ENCODE measurements at places on chromosomes 6 and 20.

GRCh38 chr20:17339000-17339399, 112.2 kb downstream of the PCSK2 start:
- DNase-seq = no peak

DNA sequence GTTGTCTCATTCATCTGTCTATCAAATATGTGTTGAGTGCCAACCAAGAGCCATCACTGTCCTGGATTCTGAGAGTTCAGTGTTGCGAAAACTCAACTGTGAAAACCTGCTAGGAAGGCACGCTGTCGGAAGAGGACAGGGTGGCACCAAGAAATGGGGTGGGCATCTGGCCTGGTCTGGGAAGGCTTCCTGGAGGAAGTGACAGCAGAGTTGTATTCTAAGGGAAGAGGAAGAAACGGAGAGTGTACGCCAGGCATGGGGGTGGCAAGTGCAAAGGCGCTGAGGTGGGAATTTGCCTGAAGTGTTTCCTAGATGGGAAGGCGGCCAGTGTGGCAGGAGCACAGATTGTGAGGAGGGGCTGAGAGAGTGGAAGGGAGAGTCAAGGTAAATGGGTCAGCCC, 91.2 kb downstream of the ANKRD60 start:
- DNase-seq = no peak

DNA sequence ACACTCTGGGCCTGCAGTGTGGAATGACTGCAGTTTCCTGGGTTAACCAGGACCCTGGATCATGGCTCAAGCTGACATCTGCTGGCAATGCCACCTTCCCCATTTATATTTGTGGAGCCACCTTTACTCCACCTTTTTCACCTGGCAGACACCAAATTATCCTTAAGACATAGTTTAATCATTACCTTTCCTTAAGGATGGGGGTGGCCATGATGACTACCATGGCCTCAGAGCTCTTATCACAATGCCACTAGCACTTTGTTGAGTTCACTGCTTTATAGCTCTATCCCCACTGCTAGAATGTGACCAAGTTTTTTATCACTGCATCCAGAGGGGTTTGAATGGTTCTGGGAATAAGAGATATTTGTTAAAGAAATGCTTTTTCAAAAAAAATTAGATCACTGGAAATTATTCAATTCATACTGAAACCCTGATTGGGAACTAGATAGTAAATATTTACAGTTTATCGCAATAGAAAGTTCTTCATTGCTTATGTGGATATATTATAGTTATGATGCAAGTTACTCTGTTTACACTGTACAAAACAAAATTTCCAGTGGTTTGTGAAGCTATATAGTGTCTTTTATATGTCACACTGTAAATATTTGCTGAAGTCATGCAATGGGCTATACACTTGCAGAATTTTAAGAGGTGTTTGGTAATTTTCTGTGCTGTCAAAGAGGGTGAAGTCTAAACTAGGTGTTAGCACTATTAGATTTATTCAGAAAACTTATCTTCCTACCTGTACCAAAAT, 37.3 kb upstream of the IFNGR1 start:
- no peak for DNase-seq

DNA sequence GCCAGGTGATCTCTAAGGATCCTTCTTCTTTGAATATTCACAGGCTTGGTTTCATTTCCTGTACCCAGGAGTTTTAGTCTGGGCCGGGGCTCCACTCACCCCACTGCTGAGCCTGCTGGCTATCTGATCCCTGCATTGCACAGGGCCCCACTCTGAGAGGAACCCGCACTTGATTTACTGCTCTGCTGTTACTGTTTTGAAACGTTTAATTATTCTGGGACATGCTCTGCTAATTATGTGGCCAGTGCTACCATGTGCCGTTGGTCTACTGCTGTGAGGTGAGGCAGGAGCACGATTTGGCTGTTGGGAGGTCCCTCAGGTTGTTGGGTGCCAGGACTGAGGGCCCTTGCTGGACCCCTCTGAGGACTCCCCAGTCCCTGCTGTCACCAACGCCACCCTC, 108.7 kb upstream of the SIRPA start:
- DNase-seq = no peak

DNA sequence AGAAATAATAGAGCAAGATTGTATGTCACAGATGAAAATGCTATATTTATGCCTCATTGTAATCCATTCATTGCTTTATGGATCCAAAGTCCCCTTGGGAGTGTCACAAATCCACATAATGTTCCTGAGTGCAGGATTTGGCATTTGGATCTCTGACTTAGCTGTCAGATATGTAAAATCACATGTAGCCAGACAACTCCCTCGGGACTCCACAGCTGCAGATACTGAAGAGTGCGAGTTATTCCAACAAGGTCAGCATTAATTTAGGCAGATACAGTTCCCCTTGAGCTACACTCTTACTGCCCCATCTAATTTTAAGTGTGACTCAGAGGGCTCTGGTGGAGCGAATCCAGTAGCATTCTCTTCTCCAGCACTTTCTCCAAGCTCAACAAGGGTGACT, 433.2 kb downstream of the CD83 start:
- no peak for DNase-seq

- DNase-seq = no peak
Measured at GRCh38 chr6:69181964-69182363, 546.9 kb downstream of the ADGRB3 start.

DNA sequence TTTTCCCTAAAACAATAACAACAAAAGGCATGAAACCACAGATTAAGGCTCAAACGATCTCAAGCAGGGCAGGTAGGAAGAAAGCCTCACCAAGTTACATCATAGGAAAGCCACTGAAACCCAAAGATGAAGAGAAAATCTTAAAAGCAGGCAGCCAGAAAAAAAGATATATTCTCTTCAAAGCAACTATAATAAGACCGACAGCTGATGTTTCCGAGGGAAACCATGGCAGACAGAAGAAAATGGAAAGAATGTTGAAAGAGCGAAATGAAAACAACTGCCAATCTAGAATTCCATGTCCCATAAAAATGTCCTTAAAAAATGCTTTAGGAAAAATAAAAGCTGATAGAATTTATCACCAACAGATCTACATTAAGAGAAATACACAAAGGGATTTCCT, 161.5 kb upstream of the THBS2 start:
- no peak for DNase-seq

- no peak for DNase-seq
Measured at GRCh38 chr6:87918461-87918941, 129.1 kb upstream of the SPACA1 start.

- no peak for DNase-seq
Measured at GRCh38 chr6:98946266-98946878, 1.4 kb downstream of the FBXL4 start.

- no peak for DNase-seq
Measured at GRCh38 chr6:90397929-90398674, 101.5 kb upstream of the BACH2 start.

DNA sequence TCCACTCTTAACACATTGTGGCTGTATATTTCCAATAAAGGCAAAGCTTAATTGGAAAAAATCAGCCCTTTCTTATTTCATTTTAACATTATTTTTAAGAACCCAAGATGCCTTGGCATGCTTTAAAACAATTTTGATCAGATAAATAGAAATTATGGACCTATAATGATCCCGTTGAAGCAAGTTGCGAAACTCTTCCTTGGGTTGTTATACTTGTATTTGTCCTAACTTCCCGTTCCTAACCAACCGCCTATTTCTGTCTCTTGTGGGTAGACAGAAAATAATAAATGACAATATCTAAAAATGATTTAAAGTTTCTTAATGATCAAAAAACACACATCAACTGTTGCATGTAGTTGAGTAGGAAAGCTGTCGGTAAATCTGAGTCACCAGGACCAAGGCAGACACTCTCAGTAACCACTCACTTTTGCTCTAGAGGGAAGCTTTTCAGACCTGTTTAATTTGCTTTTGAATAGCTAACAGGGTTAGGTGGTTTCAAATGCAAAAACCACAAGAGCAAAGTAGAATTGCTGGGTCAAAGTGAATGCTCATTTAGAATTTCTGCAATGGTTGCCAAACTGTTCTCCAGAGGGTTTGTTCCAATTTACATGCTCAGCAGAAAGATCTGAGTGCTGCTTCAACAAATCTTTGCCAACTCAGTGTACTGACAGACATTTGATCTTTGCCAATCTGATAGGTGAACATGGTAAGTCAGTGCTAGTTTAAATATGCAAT, 34.2 kb upstream of the KCNK5 start:
- peak; percentile 20 for DNase-seq

- DNase-seq = no peak
Measured at GRCh38 chr6:54403096-54403495, 94.9 kb downstream of the TINAG start.

GRCh38 chr6:36912030-36912454, 26.3 kb downstream of the C6orf89 start:
- DNase-seq = no peak

DNA sequence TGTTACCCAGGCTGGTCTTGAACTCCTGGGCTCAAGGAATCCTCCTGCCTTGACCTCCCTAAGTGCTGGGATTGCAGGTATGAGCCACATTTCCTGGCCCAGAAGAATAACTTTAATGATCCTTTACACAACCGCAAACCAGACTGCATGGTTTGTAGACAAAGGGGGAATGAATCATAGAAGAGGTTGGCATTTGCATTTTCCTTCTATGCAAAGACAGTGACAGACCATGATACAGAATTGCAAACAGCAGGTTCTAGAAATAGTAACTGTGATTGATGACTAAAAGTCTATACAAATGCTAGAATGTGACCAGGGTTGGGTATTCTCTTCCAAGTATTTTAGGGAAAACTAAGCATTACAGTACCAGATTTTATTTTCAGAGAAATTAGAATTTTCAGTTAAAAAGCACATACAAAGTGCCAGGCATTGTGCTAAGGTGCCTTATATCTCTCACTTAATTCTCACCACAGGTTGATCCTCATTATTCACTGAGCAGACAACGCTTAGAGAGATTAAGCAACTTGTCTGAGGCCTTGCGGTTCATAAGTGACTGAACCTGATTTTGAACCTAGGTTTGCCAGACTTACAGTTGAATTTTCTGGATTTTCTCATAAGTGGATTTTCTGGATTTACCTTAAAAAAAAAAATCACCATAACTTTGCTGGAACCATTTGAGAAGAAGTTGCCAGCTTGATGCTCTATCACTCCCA, 146.6 kb downstream of the ZFAND3 start:
- DNase-seq = no peak

DNA sequence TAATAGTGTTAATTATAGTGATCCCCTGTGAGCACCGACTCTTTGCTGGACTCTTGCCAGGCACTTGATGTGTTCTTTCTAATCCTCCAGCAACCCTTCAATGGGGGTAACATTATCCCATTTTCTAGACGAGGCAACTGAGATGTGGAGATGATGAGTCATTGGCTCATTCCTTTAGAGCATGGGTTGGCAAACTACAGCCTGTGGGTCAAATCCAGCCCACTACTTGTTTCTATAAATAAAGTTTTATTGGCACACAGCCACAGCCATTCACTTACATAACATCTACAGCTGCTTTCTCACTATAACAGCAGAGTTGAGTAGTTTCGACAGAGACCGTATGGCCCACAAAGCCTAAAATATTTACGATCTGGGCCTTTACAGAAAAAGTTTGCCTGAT, 249.5 kb upstream of the KCNG1 start:
- DNase-seq = peak; percentile 28

DNA sequence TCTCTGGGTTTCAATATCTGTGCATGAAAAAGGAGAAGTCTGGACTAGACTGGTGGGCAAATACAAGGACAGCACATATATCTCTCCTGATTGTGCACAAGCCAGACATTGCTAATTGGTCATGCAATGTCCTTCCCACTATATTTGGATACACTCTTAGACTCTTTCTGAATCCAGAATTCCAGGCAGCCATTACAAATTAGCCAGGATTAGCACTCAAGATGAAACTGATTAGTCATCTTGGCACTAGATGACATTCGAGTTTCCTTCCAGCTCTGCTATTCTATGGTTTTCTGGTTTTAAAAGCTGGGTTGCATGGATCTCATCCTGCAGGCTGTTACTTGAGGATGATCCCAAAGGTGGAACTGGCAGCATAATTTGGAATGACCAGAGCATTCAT, 73.2 kb downstream of the SCP2D1 start:
- no peak for DNase-seq

DNA sequence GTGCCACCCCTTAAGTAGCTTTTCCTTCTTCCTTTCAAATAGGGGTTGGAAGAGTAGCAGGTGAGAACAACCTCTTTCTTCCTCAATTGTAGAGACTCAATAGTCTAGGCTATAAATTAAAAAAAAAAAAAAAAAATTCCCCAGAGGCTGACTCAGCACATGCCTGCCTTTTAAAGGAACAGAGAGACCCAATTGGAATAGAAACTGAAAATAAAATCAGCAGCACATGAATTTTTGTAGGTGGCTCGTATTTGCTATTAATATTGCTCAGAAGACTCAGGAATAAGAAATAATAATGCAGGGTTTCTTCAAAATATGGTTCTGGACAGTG, 19.3 kb downstream of the TOP1 start:
- DNase-seq = peak; percentile 6

- DNase-seq = peak; percentile 27
Measured at GRCh38 chr20:44056010-44056698, 130.8 kb downstream of the JPH2 start.

DNA sequence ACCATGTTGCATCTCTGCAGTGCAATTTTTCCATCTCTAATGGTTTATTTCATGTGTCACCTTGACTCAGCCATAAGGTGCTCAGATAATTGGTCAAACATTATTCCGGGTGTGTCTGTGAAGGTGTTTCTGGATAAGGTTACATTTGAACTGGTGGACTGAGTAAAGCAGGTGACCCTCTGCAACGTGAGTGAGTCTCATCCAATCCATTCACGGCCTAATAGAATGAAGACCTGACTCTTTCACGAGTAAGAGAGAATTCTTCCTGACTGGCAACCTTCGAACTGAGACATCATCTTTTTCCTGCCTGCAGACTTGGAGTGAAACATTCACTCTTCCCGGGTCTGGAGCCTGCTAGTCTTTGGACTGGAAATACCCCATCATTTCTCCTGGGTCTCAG, 77.1 kb upstream of the SLC22A23 start:
- no peak for DNase-seq

DNA sequence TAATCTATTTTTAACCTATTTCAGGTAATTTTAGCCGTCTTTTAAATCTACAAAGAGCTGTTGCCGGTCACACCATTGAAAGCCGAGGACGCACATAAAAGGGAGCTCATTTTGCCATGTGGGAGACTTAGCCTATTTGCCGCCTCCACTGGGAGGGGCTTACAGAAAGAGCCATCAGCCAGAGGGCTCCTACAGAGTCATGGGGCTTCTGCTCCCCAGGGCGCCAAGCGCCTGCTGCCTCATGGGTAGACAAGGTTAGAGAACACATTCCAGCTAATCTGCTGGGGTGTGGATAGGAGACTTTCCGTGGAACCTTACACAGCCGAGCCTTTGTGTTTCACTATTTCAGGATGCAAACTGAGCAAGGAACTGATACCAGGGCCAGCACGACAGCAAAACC, 12.6 kb downstream of the PCMTD2 start:
- DNase-seq = no peak

DNA sequence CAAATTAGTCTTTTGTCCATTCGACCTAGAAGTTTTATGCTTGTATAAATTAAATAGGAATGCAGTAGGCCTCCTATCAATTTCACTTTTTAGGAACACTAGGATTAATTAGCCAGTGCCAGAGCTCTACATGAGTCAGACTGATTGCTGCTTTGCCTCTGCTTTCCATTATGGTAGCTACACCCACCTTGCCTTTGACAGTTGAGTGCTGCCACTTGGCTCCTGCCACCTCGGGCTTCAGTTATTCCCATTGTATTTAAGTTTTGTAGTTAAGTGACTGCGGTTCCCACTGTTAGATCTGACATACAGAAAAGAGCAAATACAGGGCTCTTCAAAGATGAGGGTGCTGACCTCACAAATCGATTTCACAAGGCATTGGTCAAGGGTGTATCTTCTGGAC, 16.6 kb upstream of the WFDC12 start:
- DNase-seq = no peak

GRCh38 chr6:134910593-134910935, 39.3 kb downstream of the ALDH8A1 start:
- DNase-seq = no peak

GRCh38 chr6:116073765-116074440, 13.2 kb upstream of the FRK start:
- peak; percentile 29 for DNase-seq
